ENCODE measurements at places on chromosomes 2 and 18. TPM values are rescaled to one million over a fixed set of nuclear protein-coding genes. Genes with fewer than 3 reads are reported as not detected.

SP100 gene
- total RNA-seq, result 90.6 TPM

DNA sequence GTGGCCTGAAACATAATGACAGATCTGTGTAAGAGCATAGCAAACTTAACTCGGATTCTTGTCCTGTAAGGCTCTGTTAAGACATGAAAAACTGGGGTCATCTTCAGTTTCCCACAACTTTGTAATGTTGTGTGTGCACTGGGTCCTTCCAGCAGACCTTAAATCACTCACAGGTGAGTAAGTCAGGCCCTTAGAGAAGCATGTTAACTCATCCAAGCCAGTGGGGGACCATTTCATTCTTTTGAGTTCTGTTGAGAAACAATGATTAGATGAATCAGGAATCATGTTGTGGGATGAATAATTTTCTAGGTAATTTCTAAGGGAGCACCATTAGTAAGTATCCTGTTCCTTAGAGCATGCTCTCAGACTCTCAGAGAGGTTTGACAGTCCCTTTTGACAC is 167.1 kb downstream of the ESCO1 start:
- DNase-seq, result no peak

- no peak for DNase-seq
These were observed 60.2 kb upstream of the FAM117B start for GRCh38 chr2:202574541-202574940.

DNA sequence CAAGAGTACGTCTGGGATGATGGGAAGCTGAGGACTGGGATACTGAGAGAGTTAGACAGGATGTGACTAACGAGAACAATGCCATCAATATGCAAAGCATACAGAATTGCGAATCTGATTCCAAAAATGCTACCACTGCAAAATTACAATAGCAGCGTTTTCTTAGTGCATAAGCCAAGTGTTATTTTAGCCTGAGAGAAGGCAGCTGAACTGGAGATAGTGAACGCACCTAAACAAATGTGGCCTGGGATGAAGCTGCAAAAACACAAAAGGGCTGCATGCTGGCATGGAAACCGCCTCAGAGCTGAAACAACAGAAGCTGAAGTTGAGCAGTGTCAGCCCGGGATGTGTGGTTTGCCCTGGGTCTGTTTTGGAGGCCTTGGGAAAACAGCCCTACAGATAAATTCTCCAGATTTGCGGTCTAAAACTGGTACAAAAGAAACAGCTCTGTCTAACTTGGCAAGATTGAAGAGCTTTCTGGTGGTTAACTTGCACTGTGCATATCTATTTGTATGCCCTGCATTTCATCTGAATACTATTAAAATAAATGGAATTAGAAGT is 45.5 kb downstream of the LYPD6 start:
- peak; percentile 90 for DNase-seq
